ENCODE measurements at places on chromosomes 16 and 17.
A peak's percentile ranks its signal among the peaks of the same experiment; 100 is the strongest.

DNA sequence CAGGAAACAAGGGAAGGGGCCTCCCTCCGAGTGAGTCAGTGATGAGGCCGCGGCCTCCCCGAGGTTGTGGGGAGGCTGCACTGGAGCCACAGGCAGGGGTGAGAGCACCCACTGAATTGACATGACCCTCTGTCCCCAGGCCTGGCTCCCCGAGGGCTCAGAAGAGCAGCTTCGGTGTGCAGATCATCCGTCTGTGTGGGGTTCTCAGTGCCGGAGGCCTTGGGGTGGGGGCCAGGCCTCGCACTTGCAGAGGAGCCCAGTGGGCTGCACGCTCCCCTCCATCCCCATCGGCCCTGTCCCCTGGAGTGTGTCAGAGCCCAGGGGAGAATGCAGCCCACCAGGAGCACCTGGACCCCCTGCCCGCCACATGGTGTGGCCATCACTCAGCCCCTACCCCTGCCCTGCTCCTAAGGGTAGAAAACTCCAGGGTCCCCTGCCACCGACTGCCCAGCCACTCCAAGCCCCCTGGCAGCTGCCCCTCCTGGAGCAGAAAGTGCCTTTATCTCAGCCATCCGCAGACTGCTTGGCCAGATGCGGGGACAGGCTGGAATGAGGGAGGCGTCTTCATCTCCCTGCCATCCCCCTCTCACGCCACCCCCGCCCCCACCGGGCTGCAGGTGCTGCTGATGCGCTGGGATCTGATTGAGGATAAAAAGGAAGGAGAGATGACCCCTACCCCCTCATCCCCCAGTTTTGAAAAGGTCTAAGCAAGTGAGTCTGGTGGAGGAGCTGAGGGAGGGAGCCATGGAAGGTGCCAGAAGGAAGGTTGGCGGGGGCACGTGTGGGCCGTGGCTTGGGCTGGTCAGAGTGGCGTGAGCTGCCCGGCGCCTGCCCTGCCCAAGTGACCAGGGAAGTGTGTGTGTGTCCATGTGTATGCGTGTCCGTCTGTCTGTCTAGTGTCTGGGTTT is 358.3 kb downstream of the SEC14L1 start:
- no peaks in the 10 kb centered on the region for H3K36me3 ChIP-seq
- H3K4me1 ChIP-seq, result no peaks in the 10 kb centered on the region

- no peaks in the 10 kb centered on the region for H3K4me1 ChIP-seq
- peak overlapping the region; percentile 33 for H3K4me3 ChIP-seq
- H3K27ac ChIP-seq, result no peak overlapping the region
- H3K36me3 ChIP-seq, result no peaks in the 10 kb centered on the region
- peak; percentile 86 for DNase-seq
Measured at GRCh38 chr17:1629504-1630310, 1.1 kb upstream of the SLC43A2 start.

DNA sequence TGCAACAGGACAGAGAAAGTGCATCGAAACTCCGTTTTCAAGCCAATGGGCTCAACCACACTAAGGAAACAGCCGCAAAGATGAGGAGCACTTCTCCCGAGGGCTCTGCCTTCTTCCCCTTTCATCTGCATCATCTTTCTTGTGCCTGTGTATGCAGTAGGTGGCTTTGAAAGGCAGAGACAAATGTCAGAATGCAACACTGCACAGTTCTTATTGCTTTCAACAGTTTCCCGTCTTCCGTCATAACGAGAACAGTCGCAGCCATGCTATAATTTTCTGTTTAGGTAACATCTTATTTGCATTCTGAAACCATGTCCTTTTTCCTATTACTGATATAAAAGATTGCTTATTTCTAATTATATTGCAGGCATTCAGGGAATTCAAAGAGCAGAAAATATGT is 205.2 kb downstream of the SLC39A11 start:
- no peak for DNase-seq
- no peaks in the 10 kb centered on the region for H3K27me3 ChIP-seq
- H3K4me3 ChIP-seq, result no peak overlapping the region

DNA sequence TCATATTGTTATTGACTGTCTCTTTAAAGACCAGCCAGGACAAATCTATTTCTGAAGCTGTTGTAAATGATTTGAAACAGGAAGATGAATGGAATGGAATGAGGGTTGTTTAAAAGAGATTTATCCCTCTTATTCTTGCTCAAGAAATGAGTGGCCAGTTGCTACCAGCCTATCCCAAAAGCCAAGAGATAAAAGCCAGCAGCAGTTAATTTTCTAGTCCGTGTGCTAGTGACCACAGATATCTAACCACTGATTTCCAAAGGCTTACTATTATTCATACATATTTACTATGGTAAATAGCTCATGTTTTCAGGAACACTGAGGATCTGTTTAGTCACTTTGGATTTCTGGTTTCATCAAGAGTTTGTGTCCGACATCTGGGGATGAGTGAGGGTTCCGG is 105.7 kb downstream of the CDH13 start:
- DNase-seq, result no peak
- peaks cover 5% of the 10 kb centered on the region for H3K36me3 ChIP-seq
- H3K27ac ChIP-seq, result no peak overlapping the region
- no peaks in the 10 kb centered on the region for H3K4me1 ChIP-seq
- H3K27me3 ChIP-seq, result no peaks in the 10 kb centered on the region
- no peak overlapping the region for H3K4me3 ChIP-seq

DNA sequence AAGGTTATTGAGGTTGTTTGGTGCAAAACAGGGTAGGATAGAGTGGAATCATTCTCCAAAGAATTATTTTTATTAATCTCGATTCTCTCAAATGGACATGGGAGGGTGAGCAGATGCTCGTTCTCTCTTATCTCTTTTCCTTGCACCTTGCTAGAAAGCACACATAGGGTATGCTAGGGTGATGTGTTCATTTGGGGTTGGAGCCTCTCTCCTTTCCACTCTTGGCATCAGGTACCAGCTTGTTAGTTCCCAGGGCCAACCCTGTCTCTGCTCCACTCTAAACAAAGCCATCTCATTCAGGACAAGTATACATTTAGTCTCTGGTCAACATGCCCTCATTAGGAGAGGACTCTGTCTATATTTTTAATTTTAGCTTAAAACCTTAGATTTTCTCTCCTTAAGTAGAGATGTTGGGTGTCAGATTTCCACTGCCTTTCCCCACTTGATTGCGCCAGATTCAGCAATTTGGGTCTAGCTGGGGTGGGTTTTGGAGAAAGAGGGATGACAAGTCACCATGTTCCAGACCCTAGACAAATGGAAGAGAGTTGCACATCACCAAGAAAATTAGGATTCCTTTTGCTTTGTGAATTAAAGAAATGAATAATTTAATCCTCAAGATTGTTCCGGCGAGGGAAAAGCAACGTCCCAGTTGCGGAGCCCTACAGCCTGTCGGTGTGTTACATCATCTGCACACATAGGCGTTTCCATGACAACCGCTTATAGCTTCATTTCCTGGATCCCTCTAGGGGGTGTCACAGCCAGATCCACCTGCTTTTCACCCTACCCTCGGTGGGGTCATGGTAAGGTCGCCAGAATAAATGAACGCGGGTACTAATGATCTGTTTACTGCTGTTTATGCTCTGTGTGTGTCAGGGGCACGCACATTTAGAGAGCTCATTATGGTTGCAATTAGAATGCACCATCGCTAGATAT is 41.6 kb downstream of the SNX11 start:
- H3K4me3 ChIP-seq, result no peak overlapping the region
- no peaks in the 10 kb centered on the region for H3K36me3 ChIP-seq
- H3K27ac ChIP-seq, result no peak overlapping the region
- H3K27me3 ChIP-seq, result no peaks in the 10 kb centered on the region
- DNase-seq, result no peak
- no peaks in the 10 kb centered on the region for H3K4me1 ChIP-seq

DNA sequence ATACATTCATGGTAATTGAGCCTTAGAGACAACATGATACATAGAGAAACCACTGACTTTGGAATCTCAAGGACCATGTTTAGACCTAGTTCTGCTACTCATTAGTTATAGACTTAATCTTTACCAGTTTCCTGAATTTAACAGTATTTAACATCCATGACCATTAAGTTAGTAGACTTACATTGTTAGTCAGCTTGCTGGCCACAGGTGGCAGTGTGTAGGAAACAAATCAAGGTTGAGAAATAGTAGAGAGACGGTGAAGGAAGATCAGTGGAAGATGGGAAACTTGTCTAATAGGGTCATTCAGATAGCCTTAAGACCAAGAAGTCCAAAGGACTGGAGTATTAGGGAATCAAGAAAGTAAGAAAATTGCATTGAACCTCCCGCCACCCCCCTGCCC is 31.0 kb downstream of the OMG start:
- no peaks in the 10 kb centered on the region for H3K36me3 ChIP-seq
- no peak overlapping the region for H3K4me3 ChIP-seq
- no peaks in the 10 kb centered on the region for H3K27me3 ChIP-seq
- H3K4me1 ChIP-seq, result no peaks in the 10 kb centered on the region

GRCh38 chr16:311725-312124 is 28.8 kb downstream of the PDIA2 start:
- no peaks in the 10 kb centered on the region for H3K36me3 ChIP-seq
- DNase-seq, result no peak
- H3K4me3 ChIP-seq, result no peak overlapping the region
- no peak overlapping the region for H3K27ac ChIP-seq

DNA sequence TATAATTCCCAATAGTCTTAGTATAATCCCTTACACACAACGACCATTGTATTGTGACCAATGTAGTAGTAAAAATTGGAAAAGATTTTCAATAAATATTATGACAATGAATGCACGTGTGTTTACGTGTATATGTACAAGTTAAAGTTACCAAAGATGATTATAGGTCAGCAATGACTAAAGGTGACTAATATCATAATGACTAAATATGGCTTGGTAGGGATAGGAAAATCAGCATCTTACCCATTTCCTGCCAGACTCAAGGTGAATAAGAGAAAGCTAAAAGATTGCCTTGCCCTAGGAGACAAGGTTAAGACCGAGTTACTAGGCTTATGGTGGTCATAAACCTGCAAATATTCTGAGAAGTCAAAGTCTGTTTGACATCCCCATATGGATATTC is 34.4 kb downstream of the CPD start:
- H3K4me1 ChIP-seq, result peaks cover 7% of the 10 kb centered on the region
- DNase-seq, result no peak
- no peak overlapping the region for H3K4me3 ChIP-seq
- H3K27me3 ChIP-seq, result no peaks in the 10 kb centered on the region
- no peak overlapping the region for H3K27ac ChIP-seq
- H3K36me3 ChIP-seq, result no peaks in the 10 kb centered on the region

- H3K4me1 ChIP-seq, result no peaks in the 10 kb centered on the region
- DNase-seq, result no peak
- H3K27me3 ChIP-seq, result no peaks in the 10 kb centered on the region
- H3K4me3 ChIP-seq, result no peak overlapping the region
Measured at GRCh38 chr17:72631568-72631948, 460.9 kb downstream of the SLC39A11 start.

GRCh38 chr17:17097763-17098345 is 55.6 kb downstream of the MPRIP start:
- no peaks in the 10 kb centered on the region for H3K4me1 ChIP-seq
- no peaks in the 10 kb centered on the region for H3K36me3 ChIP-seq
- DNase-seq, result no peak
- H3K4me3 ChIP-seq, result no peak overlapping the region
- H3K27ac ChIP-seq, result no peak overlapping the region

DNA sequence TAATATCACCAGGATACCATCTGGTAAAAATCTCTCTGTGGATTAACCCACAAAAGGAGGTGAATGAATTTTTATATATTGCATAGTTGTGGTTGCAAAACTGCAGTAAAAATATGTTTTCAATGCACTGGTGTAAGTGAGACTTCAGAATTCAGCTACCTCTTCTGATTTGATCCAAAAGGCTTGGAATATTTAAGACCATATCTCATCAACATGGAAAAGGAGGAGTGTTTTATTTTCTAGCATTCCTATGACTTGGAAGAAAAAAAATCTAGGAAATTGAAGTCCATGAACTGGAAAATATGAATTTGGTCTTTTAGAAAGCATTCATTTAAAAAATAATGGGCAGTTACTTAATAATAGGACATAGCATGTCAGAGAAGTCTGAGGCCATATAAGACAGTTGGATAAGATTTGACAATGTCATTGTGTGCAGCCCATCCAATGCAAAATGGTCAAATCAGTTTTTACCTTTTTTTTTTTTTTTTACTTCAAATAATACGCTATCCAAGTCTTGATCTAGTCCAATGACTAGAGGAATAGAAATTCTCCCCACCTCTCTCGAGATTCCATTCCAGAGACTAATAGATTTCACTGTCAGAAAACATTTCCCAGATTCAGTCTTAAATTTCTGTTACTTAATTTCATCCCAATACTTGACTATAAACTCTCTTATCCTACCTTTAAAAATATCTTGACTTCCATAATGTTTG is 364.9 kb upstream of the PMFBP1 start:
- no peak for DNase-seq
- no peak overlapping the region for H3K27ac ChIP-seq
- no peaks in the 10 kb centered on the region for H3K27me3 ChIP-seq

DNA sequence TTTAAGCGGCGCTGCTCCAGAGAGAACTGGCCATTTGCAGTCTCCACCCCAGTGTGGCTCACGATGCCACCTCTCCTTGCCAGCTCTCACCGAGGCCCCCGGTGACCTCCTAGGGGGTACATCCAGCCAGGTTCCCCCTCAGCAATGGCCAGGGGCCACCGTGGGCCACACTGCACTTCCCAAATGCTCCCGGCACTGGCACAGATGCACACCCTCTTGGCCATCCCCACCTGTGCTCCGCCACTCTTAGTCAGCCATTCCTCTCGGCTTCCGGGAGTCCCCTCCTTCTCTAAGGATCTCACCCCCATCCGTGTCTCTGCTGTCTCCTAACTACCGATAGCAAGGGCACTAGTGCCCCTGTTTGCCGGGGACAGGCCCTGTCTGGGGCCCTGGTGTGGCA is 25.8 kb downstream of the MLYCD start:
- DNase-seq, result no peak
- no peak overlapping the region for H3K4me3 ChIP-seq
- H3K27me3 ChIP-seq, result no peaks in the 10 kb centered on the region
- H3K27ac ChIP-seq, result no peak overlapping the region
- peaks cover 2% of the 10 kb centered on the region for H3K36me3 ChIP-seq

DNA sequence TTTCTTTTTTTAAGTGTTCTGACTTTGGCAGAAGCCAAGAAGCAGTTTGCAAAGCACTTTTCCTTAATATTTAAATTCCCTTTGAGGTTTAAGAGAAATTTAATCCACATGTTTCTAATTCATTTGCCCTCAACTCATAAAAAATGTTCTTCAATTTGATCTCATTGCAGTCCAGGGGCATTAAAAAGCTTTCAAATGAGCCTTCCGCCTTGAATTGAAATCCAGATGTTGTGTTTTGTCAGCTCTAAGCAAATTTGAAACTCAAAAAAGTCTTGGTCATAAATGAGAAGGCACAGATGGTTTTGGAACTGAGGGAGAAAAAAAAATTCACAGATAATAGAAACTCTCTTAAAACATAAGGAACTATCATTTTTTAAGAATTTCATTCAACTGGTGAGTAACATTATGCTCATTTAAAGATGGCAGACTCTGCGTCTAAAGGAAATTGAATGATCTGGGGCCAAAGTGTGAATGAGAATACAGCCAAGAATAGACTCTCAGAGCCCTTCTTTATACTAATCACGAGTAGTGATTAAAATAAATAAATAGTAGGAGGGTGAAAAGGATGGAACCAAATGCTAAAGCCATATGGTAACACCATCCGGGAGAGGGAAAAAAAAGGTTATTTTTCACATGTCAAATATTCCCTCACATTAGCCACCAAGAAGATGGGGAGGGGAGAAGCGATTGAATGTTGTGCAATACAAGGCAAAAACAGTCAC is 1304.7 kb downstream of the CDH8 start:
- DNase-seq, result no peak
- no peaks in the 10 kb centered on the region for H3K4me1 ChIP-seq
- H3K27ac ChIP-seq, result no peak overlapping the region
- H3K27me3 ChIP-seq, result no peaks in the 10 kb centered on the region

GRCh38 chr17:31060791-31061550 is 33.8 kb upstream of the NF1 start:
- H3K4me1 ChIP-seq, result no peaks in the 10 kb centered on the region
- no peaks in the 10 kb centered on the region for H3K27me3 ChIP-seq
- H3K27ac ChIP-seq, result no peak overlapping the region
- no peak for DNase-seq
- H3K36me3 ChIP-seq, result no peaks in the 10 kb centered on the region
- H3K4me3 ChIP-seq, result no peak overlapping the region
